ENCODE measurements at places on chromosomes 16 and 17.
A peak's percentile ranks its signal among the peaks of the same experiment; 100 is the strongest.

GRCh38 chr17:17603178-17603894 is 11.8 kb upstream of the PEMT start:
- H3K27me3 ChIP-seq: no peaks in the 10 kb centered on the region
- DNase-seq: no peak
- H3K4me1 ChIP-seq: no peaks in the 10 kb centered on the region
- no peaks in the 10 kb centered on the region for H3K36me3 ChIP-seq
- H3K4me3 ChIP-seq: no peak overlapping the region

DNA sequence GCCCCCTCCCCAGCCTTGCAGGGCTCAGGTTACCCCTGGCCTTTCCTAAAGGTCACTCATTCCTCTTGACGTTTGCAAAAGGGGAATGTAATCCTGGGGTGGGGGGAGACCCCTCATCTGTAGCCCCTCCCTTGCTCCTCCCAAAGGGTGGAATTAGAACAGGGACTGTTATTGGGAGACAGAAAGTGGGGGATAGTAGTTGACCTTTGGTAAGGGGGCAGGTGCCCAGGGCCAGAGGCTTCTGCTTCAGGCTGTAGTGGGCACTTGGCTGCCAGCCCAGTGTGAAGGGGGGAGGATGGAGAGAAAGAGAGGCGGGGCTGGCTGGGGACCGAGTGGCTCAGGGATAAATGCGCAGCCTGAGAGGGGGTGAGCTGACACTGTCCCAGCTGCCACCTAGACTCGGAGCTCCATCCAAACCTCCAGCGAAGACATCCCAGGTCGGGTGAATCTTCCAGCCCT is at the start of gene ENO3:
Gene ENO3 (plus strand): TSS at position 374 of the 459 bp plus-strand sequence. CDS start 711 bp downstream, outside the sequence.
- H3K36me3 ChIP-seq: peaks cover 10% of the 10 kb centered on the region
- H3K4me3 ChIP-seq: peak within 1 kb of the TSS; percentile 49
- DNase-seq: no peak

DNA sequence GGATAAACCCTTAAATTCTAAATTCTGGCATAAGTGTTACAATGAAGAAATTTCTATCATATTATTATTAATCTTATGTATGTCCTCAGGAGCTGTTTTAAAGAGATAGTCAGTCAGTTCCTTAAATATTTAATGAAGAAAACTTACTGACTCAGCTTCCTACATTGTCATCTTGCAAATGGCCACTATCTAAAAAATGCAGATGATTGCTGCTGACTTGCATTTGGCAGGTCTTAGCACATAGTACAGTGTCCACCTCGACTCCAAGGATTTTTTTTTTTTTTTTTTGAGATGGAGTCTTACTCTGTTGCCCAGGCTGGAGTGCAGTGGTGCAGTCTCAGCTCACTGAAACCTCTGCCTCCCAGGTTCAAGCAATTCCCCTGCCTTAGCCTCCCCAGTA is 55.1 kb upstream of the CORO6 start:
- no peak overlapping the region for H3K27ac ChIP-seq
- no peak overlapping the region for H3K4me3 ChIP-seq
- H3K36me3 ChIP-seq: peaks cover 16% of the 10 kb centered on the region
- no peaks in the 10 kb centered on the region for H3K27me3 ChIP-seq

- H3K27ac ChIP-seq: no peak overlapping the region
- H3K4me1 ChIP-seq: peaks cover 14% of the 10 kb centered on the region
- no peak for DNase-seq
- no peak overlapping the region for H3K4me3 ChIP-seq
Observed at GRCh38 chr17:17104036-17104435, 61.8 kb downstream of the MPRIP start.

DNA sequence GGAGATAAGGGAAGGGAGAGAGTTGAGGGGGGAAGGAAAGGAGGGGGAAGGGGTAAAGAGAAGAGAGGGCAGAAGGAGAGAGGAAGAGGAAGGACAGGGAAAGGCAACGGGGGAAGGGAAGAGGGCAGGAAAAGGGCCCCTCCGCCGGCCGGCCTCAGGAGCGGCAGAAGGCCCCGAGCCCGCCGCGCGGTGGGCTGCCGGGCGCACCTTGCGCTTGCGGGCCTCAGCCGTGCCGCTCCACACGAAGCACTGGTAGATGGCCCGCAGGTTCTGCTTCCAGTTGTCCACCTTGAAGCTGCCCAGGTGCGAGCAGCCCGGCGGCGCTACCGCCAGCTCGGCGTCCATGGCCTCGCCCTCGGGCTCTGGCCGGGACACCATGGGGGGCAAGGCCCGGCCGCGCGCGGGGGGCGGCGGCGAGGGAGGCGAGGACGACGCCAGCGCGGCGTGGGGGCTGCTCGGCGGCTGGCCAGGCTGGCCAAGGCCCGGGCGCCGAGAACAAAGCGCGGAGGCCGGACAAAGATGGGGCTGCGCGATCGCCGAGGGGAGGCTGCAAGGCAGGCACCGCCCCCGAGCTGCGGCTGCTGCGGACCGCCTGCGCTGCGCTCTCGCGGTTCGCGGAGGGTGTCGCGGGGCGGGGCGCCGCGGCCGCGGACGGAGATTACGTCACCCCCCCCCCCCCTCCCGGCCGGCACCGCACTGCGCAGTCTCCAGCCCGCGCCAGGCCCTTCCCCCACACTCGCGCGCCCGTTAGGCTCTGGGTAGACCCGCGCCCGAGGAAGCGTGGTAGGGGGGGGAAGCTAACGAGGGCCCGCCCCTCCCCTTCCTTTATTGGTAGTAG is at the start of gene USP22:
Gene USP22 (minus strand): TSS at position 554 of the 838 bp plus-strand sequence. CDS start 176 bp downstream, at position 378.
- no peaks in the 10 kb centered on the region for H3K36me3 ChIP-seq
- peak within 1 kb of the TSS; percentile 76 for H3K4me3 ChIP-seq
- H3K27me3 ChIP-seq: no peaks in the 10 kb centered on the region
- H3K27ac ChIP-seq: peak within 1 kb of the TSS; percentile 91
- H3K4me1 ChIP-seq: peaks cover 28% of the 10 kb centered on the region

GRCh38 chr16:84905965-84906460 is 86.2 kb downstream of the CRISPLD2 start:
- no peak for DNase-seq
- H3K4me3 ChIP-seq: no peak overlapping the region
- H3K27ac ChIP-seq: no peak overlapping the region
- no peaks in the 10 kb centered on the region for H3K4me1 ChIP-seq

- no peaks in the 10 kb centered on the region for H3K27me3 ChIP-seq
- H3K36me3 ChIP-seq: no peaks in the 10 kb centered on the region
- H3K4me1 ChIP-seq: no peaks in the 10 kb centered on the region
- H3K27ac ChIP-seq: no peak overlapping the region
- no peak for DNase-seq
- no peak overlapping the region for H3K4me3 ChIP-seq
Observed at GRCh38 chr16:82748026-82748425, 121.3 kb downstream of the CDH13 start.

DNA sequence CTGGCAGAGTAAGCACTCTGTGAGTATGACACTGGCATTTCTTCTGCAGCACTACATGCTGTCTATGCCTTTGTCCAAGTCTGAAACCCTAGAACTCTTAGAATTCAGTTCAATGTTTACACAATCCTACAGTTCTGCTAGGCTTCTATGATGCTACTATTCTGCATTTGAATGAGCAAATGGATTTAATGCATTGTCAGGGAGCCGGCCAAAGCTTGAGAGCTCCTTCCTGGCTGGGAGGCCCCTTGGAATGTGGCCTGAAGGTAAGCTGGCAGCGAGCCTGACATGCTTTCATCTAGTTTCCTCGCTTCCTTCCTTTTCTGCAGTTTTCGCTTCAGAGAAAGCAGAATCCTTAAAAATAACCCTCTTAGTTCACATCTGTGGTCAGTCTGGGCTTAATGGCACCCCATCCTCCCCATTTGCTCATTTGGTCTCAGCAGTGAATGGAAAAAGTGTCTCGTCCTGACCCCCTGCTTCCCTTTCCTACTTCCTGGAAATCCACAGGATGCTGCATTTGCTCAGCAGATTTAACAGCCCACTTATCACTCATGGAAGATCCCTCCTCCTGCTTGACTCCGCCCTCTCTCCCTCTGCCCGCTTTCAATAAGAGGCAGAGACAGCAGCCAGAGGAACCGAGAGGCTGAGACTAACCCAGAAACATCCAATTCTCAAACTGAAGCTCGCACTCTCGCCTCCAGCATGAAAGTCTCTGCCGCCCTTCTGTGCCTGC is at the start of gene CCL2:
Gene CCL2 (plus strand): TSS at position 635 of the 730 bp plus-strand sequence. CDS start 65 bp downstream, at position 700.
- H3K4me1 ChIP-seq: no peaks in the 10 kb centered on the region
- no peak for DNase-seq
- no peak within 1 kb of the TSS for H3K27ac ChIP-seq
- no peak within 1 kb of the TSS for H3K4me3 ChIP-seq
- no peaks in the 10 kb centered on the region for H3K36me3 ChIP-seq
- peaks cover 4% of the 10 kb centered on the region for H3K27me3 ChIP-seq

- no peaks in the 10 kb centered on the region for H3K4me1 ChIP-seq
- no peaks in the 10 kb centered on the region for H3K27me3 ChIP-seq
- no peak overlapping the region for H3K4me3 ChIP-seq
Observed at GRCh38 chr16:86270696-86271095, 239.6 kb upstream of the FOXF1 start.

GRCh38 chr16:74623214-74623838 is 16.4 kb upstream of the GLG1 start:
- no peak overlapping the region for H3K4me3 ChIP-seq
- no peaks in the 10 kb centered on the region for H3K27me3 ChIP-seq
- peak; percentile 41 for DNase-seq
- H3K27ac ChIP-seq: no peak overlapping the region

GRCh38 chr17:2435862-2436261 is 35.0 kb upstream of the MNT start:
- H3K27me3 ChIP-seq: no peaks in the 10 kb centered on the region
- H3K4me3 ChIP-seq: no peak overlapping the region
- no peaks in the 10 kb centered on the region for H3K4me1 ChIP-seq
- H3K36me3 ChIP-seq: peaks cover 26% of the 10 kb centered on the region
- H3K27ac ChIP-seq: no peak overlapping the region
- no peak for DNase-seq

DNA sequence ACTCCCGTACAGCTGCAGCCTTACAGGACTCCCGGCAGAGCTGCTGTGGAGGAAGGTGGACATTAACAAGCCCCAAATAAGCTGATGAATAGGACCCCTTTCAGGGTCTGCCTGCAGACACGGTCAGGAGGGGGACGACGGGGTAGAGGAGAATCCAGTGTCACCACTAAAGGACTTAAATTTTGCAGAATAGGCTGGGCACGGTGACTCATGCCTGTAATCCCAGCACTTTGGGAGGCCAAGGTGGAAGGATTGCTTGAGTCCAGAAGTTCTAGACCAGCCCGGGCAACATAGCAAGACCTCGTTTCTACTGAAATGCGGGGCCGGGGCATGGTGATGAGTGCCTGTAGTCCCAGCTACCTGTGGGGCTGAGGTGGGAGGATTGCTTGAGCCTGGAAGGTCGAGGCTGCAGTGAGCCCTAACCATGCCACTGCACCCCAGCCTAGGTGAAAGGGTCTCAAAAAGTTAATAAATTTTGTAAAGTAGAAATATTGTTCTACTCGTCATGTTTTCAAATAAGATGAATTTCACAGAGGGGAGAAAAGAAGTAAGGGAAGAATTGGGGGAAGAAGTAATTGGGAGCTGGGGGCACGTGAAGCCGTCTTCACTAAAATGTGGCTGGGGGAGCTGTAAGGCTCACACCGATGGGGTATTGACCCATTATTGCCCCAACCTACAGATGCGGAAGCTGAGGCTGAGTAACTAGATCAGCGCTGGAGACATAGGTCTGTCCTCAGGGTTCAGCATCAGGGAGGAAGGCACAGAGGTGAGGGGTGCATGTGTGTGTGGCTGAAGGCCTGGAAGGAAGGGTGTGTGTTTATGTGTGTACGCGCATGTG is 4.7 kb downstream of the LITAFD start:
- no peak overlapping the region for H3K4me3 ChIP-seq
- no peak for DNase-seq
- H3K36me3 ChIP-seq: no peaks in the 10 kb centered on the region
- H3K27ac ChIP-seq: no peak overlapping the region
- H3K4me1 ChIP-seq: peaks cover 7% of the 10 kb centered on the region
- H3K27me3 ChIP-seq: no peaks in the 10 kb centered on the region

GRCh38 chr16:63774302-63774701 is 1347.6 kb downstream of the CDH11 start:
- no peak overlapping the region for H3K4me3 ChIP-seq
- H3K27me3 ChIP-seq: no peaks in the 10 kb centered on the region
- no peaks in the 10 kb centered on the region for H3K36me3 ChIP-seq

DNA sequence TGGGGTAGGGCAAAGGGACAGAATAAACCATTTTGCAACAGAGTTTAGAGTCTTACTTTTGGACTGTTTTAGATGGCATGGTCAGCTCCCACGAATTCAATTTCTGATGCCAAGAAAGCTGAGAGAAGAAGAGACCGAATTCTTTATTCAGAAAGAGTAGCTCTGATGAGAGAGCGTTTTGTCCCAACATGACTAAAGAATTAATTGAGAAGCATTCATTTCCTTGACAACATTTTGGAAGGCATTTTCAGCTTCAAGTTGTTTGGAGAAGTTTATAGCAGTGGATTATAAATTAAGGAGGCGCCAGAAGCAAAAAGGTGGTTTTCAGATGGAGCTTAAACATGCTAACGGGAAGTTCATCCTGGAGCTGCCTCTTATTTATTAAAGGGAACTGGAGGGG is 12.2 kb downstream of the GAN start:
- no peak overlapping the region for H3K4me3 ChIP-seq
- H3K27ac ChIP-seq: no peak overlapping the region
- no peak for DNase-seq
- no peaks in the 10 kb centered on the region for H3K27me3 ChIP-seq
- H3K36me3 ChIP-seq: no peaks in the 10 kb centered on the region
- no peaks in the 10 kb centered on the region for H3K4me1 ChIP-seq

DNA sequence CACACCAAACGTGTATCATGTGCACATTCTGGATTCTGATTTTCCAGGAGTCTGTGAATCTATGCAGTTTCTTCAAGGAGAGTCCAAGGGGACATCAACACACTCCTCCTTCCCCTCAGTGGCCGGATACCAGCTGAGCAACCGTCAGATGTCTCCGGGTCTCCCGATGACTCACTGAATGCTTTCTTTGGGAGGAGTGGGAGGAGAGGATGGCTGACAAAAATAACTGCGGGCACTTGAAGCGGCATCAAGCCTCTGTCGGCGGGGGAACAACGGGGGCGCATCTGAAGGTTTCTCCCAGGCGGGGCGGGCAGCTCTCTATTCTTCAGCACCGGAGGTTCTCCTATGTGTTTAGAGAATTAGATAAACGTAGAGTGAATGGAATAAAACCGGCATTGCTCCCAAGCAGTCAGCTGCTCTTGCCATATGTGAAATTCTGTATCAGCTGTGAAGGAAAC is 24.6 kb upstream of the LRRC75A start:
- H3K27ac ChIP-seq: no peak overlapping the region
- H3K4me3 ChIP-seq: no peak overlapping the region
- peaks cover 5% of the 10 kb centered on the region for H3K4me1 ChIP-seq
- H3K27me3 ChIP-seq: peaks cover 6% of the 10 kb centered on the region

Data from CD8-positive, alpha-beta memory T cell (primary cell).